ENCODE measurements at places on chromosomes 5 and 9.

DNA sequence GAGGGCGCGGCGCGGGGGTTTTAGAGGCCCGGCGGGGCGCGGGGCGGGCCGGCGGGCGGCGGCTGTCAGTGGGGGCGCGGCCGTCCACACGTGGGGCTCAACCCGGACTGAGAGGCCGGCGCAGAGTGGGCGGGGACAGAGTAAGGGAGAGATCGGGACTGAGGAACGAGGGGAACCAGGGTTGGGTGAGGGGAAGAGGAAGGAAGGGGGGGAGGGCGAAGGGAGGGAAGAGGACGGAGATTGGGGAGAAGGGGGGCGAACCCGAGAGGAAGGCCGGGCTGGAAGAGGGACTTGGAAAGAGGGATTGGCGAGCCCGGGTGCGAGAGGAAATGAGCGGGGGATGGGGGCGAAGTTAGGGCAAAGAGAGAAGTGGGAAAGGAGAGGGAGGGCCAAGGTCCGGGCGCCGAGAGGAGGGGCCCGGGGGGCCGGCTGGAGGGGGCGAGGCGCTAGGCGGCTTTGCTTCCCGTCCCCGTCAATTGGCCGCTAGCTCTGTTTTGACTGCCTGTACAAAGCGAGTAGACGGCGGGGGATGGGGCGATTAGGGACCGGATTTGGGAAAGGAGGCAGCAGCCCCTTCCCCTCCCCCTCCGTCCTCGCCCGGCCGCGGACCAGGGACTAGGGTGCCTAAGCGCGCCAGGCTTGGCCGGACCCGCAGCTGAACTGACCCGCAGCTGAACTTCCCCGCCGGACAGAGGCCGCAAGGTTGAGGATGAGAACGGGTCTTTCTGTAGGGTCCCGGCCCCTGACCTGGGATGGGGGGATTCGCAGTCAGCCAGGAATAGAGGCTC lies 399 bp upstream of the FBN2 start:
- peak; percentile 26 for DNase-seq

DNA sequence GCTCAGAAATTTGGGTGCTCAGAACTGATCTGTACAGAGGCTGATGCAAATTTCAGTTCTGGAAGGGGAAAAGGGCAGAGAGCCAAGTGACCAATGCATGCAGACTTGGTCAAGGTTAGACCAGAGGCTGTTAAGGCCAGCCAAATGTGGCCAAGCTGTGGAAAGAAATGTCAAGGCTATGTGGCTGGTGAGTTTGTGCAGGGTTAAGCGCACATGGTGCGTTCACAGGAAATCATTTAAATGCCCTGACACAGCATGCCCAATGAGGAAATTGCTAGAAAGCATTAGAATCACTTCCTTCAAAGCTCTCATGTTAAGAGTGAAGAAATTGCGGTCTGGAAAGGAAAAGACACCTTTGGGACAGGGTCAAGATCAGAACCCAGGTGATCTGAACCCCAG lies 58.0 kb downstream of the PTPN3 start:
- DNase-seq = no peak

GRCh38 chr5:124730381-124730780 lies 16.1 kb downstream of the ZNF608 start:
- no peak for DNase-seq

- no peak for DNase-seq
Measured at GRCh38 chr5:59756373-59757035, 137.0 kb downstream of the PDE4D start.

DNA sequence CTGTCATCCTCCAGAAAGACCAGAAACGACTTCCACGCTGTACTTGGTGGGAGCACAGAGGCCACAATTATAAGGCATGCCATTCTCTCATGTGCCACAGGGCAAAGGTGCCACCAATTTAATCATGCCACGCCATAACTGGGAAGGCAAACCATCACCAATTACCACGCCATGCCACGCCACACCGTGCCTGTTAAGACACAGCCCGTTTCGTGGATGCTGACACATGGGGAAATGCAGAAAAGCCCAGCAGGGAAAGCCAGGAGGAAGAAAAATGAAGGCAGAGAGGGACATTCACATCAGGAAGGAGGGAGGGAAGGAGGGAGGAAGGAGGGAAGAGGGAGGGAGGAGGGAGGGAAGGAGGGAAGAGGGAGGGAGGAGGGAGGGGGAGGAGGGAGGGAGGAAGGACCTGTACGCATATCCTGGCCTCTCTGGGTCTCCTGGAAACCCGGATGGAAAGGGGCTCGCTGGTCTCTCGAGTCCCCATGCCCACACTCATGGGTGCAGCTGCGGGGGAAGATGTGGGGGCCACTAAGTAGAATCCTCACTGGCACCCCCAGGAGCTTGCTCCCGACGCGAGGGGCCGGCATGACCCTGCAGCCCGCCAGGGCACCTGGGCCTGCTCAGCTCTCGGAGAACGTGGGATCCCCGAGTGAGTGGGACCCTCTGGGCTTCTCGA lies 61.7 kb upstream of the UBAC1 start:
- no peak for DNase-seq

DNA sequence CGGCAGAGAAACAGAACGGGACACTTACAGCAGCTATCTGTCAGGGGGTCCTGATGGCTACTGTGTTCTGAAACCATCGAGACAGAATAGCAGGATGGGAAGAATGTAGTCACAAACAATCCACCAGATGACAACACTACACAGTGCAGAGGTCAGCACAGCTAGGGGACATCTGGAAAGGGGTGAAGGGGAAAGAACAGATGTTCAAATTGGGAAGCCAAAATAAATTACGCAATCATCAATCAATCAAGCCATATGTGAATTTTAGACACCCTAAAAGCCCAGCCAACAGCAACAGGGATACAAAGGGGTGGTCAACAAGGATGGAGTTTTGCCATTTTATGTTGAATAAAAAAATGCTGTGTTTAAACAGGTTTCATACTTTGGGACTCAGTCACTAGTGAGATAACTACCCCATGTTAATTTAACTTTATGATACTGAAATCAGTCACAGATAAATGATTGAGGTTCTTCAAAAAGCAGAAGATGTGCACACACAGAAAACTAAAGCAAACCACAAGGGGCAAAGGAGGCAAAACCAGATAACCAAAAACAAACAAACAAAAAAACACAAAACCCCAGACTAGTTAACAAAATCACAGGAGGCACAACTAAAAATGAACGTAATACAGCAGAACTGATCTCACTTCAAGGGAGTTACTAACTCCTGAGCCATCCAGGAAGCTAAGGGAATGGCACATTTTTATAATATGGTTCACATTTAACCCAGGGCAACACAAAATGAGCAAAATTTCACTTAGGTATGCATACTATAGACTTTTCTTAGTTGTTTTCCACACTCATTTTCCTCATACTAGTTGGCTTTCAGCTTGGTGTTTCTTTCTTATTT lies 65.9 kb downstream of the HABP4 start:
- DNase-seq = no peak

- no peak for DNase-seq
Measured at GRCh38 chr5:83133797-83134196, 56.5 kb downstream of the XRCC4 start.

GRCh38 chr5:150409638-150410523 lies 2.8 kb downstream of the CD74 start:
- peak; percentile 86 for DNase-seq

- no peak for DNase-seq
Measured at GRCh38 chr5:148811756-148812155, 14.7 kb upstream of the ADRB2 start.

DNA sequence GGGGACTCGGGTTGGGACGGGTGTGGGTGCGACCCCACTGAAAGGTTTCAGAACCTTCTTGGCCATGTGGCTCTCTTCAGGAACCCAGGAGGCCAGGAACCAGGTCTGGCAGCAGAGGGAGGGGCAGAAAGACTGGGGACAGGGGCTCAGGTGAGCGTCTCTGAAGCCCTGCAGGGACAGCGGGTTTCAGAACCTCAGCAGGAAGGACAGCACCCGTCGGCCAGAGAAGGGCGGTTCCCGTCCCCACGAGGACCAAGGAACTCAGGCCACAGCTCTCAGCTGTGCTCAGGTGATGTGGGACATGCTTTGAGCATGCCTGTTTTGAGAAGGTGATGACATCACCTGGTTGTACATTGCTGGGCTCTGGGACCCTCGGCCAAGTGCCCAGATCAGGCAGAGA lies 25.7 kb downstream of the SLC12A7 start:
- no peak for DNase-seq

DNA sequence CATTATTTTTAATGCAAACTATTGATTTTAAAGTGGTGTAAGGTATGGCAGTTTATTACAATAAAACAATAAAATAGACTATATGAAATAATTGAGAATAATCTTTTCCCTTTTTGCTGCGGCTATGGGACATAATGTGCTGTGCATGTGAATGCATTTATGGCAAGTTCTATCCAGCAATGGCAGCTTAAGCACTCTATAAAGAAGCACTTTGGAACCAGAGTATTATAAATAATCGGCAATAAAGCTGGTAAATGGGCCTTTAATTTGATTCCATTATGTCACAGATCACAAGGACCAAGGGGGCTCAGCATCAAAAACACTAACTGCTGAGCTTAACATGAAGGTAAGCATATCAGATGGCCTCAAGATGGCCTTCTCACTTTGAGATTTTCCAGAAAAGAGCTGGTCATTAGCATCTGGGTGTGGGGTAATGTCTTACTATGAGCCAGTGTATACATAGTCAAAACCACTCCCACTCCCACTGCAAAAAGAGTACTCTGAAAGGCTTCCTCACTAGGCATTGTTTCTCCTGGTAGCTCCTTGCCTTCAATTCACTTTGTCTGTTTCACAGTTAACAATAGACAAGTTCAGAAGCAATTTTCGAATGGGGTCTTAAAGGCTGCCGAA lies 97.1 kb upstream of the ASTN2 start:
- DNase-seq = no peak

DNA sequence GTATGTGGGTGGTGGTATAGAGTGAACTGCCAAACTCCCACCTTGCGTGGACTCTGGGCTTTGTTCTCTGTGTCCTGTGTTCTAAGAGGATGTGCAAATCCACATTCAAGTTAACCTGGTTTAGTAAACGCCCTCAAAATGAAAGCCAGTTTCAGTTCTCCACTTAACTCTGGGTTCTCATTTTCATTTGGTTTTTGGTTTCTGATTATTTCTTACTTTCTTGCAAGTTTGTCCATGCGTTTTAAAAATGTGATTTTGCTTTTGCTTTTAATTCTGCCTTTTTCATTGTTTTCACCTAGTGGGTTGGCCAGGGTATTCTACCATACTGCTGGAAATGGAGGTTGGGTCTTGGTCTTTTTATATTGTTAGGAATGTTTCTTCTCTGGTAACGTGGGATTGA lies 38.2 kb downstream of the GALNT10 start:
- no peak for DNase-seq

DNA sequence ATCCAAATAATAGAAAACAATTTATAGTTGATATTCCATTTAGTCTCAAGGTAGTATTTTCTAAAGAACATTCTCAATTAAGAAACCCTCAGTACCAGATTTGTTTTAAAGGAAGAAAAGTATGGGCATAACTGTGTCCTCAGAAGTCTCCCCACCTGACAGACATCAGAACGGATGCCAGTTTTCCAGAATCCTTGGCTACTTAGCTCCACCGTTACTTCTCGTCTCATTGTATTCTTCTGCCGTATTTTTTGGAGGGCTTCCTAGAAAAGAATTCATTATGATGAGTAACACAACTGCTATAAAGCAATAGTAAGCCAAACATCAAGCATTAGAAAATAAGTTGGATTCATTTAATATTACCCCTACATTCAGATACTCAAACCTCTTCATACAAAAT lies 67.8 kb downstream of the DROSHA start:
- DNase-seq = no peak

DNA sequence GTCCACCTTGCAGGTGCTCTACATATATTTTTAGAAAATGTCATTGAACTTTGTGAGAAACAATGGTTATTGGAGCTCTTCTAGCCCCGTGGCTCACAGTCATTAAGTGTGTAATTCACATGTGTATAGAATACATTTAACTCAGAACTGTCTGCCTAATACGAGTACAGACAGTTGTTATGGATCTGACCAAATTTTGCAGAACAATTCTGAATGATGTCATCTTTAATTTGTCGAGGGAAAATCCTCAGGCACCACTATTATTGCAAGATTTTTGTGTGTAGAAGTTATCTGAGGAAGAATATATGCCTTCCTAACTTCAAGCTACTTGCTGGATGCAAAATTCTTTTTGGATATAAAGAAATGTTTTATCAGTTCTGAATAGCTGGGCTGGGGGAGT lies 216.9 kb downstream of the CD180 start:
- no peak for DNase-seq

GRCh38 chr5:34767180-34767579 lies 71.8 kb upstream of the TTC23L start:
- no peak for DNase-seq

GRCh38 chr5:73405691-73406090 lies 42.9 kb downstream of the FOXD1 start:
- no peak for DNase-seq

DNA sequence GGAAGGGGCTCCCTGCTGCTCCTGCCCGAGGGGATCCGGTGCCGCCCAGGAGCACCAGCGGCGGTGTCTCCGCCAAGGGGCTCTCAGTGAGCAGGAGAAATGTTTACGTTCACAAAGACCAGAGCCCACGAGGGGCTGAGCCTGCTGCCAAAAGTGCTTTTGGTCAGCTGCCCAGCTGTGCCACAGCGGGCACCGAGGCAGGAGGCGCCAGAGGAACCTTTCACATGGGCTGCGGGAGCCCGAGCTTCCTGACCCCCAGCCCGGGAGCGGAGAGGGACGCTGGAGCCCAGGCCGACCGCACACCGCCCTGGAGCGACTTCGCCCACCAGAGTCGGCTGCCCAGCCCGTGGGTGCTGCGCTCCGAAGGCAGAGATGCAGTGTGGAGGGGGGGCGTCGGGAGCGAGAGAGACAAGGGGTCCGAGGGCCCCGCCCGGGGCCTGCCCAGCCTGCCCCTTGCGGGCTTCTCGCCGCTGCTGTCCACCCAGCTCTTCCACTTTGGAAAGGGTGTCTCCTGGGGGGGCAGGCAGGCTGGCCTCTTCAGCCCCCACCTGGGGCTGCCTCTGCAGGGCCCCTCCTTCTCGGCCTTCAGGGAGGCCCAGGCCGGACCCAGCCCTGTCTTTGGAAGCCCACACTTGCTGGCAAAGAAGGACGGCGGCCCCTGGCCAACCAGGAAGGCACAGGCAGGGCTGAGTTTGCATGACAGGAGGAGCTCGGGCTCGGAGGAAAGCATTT lies 7.9 kb downstream of the PPP1R26 start:
- DNase-seq = no peak

GRCh38 chr9:136316896-136317676 lies 10.3 kb upstream of the GPSM1 start:
- DNase-seq = no peak

DNA sequence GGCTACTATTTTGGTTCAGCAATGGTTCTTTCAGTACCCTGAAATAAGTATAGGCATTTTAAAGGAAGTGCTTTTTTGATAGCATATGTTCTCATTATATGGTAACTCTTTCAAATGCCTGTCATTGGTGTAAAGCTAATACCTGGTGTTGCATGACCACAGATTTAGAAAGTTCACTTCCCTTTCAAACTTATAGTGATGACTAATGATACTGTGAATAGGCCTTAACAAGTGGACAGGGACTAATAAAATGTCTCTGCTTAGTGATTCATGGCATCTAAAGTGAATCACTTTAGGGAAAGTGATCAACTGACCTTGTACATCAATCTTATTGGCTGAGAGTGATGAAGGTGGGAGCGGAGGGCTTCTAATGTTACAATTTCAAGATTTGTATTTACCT lies 21.6 kb downstream of the MRPL22 start:
- DNase-seq = no peak

GRCh38 chr5:32840606-32841005 lies 129.5 kb downstream of the NPR3 start:
- no peak for DNase-seq

GRCh38 chr9:114116126-114116747 lies 17.1 kb upstream of the KIF12 start:
- DNase-seq = no peak

Data from SJSA1 (cell line).